ENCODE measurements at places on chromosomes 12 and 14. TPM values are rescaled to one million over a fixed set of nuclear protein-coding genes. Genes with fewer than 3 reads are reported as not detected.
A peak's percentile ranks its signal among the peaks of the same experiment; 100 is the strongest.

DNA sequence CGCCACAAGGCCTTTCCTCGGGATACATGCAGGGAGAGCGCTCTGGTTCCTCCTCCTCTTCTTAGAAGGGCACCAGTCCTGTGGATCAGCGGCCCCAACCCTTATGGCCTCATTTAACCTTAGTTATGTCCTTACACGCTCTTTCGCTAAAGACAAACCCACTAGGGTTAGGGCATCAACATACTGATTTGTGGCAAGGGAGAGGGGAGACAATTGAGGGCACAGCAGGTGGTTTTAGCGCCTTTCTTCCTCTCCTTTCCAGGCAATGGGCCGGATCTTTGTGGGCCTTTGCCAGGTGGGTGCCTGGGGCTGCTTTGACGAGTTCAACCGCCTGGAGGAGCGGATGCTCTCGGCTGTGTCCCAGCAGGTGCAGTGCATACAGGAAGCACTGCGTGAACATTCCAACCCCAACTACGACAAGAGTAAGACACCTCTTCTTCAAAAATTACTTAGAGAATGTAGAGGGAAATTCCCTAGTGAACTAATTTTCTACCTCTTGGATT is 43.6 kb downstream of the DYNC1H1 start:
- no peaks in the 10 kb centered on the region for H3K4me1 ChIP-seq
- no peak overlapping the region for H3K4me3 ChIP-seq
- no peak overlapping the region for H3K27ac ChIP-seq

GRCh38 chr12:105209091-105209490 is 26.9 kb downstream of the APPL2 start:
- H3K27ac ChIP-seq, result no peak overlapping the region
- H3K27me3 ChIP-seq, result no peaks in the 10 kb centered on the region
- H3K4me3 ChIP-seq, result no peak overlapping the region
- no peak for DNase-seq
- peaks cover 35% of the 10 kb centered on the region for H3K36me3 ChIP-seq

- H3K27ac ChIP-seq, result no peak overlapping the region
- no peaks in the 10 kb centered on the region for H3K27me3 ChIP-seq
- no peaks in the 10 kb centered on the region for H3K4me1 ChIP-seq
- H3K4me3 ChIP-seq, result no peak overlapping the region
Observed at GRCh38 chr12:16019136-16019535, 108.0 kb downstream of the DERA start.

DNA sequence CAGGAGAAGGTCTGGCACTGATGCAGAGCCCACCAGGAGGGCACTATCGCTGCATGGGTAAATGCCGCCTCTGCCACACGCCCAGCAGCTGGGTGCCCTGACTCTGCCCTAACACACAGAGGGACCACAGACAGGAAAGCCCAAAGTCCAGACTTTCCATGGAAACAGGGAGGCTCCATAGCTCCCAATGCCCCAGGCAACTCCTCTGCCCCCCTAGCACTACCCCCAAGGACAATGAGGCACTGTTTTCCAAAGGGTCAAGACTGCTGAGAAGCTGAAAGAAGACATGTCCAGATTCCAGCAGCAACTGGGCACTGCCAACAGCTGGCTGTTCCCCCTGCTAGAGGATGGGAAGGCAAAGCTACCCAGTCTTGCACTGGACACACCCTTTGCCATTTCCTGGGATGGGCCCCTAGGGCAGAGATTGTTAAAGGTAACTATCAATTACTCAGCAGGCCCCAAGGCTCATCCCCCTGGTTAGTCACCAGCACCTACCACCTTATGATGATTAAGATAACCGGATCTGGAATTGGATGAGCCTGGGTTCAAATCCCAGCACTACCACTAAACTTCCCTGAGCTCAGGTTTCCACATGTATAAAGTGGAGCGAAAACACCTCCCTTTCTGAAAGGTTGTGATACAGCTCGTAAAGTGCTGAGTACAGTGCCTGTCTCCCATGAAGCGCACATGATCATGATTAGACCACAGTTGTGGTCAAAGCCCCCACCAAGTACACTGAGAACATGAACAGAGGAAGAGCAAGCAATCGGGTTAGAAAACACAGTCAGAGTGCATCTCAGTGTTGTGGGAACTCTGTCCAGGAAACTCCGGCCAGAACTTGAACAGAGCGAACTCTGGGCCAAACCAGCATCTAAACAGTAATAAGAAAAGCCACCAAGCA is 3.3 kb downstream of the PXN start:
- no peaks in the 10 kb centered on the region for H3K27me3 ChIP-seq
- no peak overlapping the region for H3K4me3 ChIP-seq
- peak overlapping the region; percentile 96 for H3K27ac ChIP-seq
- H3K4me1 ChIP-seq, result peaks cover 63% of the 10 kb centered on the region

DNA sequence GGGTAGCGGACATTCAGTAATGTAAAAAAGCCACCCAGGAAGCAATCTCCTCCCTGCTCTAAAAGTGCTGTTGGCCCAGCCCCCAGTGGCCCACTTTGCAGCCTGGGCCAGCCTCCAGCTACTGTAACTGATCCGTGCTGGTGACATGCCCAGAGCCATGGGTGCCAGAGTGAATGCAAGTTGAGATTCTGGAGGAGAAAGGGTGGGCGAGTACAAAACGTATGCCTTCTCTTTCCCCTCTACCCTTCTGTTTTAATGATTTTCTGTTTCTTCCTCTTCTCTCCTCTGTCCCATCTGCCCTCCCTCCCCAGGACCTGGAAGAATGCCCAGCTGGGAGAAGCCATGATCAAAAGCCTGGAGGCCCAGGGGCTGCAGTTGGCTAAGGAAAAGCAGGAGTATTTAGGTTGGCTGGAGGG is 16.9 kb downstream of the PLEKHD1 start:
- peaks cover 33% of the 10 kb centered on the region for H3K4me1 ChIP-seq
- H3K36me3 ChIP-seq, result no peaks in the 10 kb centered on the region
- H3K27me3 ChIP-seq, result no peaks in the 10 kb centered on the region
- peak; percentile 91 for DNase-seq
- H3K27ac ChIP-seq, result no peak overlapping the region

GRCh38 chr12:51847643-51848325 is 734 bp downstream of the FIGNL2 start:
- H3K4me1 ChIP-seq, result peaks cover 37% of the 10 kb centered on the region
- peak overlapping the region; percentile 15 for H3K27ac ChIP-seq
- no peak for DNase-seq
- H3K4me3 ChIP-seq, result peak overlapping the region; percentile 17
- H3K36me3 ChIP-seq, result no peaks in the 10 kb centered on the region

- no peak for DNase-seq
- H3K36me3 ChIP-seq, result no peaks in the 10 kb centered on the region
Observed at GRCh38 chr12:130658145-130658911, 57.8 kb downstream of the RIMBP2 start.

Gene ACSS3
- total RNA-seq, result 32.5 TPM

- H3K27ac ChIP-seq, result no peak overlapping the region
- DNase-seq, result peak; percentile 26
- H3K4me1 ChIP-seq, result no peaks in the 10 kb centered on the region
- H3K4me3 ChIP-seq, result no peak overlapping the region
- H3K36me3 ChIP-seq, result no peaks in the 10 kb centered on the region
- no peaks in the 10 kb centered on the region for H3K27me3 ChIP-seq
Observed at GRCh38 chr14:71907793-71908515, 24.3 kb upstream of the RGS6 start.

DNA sequence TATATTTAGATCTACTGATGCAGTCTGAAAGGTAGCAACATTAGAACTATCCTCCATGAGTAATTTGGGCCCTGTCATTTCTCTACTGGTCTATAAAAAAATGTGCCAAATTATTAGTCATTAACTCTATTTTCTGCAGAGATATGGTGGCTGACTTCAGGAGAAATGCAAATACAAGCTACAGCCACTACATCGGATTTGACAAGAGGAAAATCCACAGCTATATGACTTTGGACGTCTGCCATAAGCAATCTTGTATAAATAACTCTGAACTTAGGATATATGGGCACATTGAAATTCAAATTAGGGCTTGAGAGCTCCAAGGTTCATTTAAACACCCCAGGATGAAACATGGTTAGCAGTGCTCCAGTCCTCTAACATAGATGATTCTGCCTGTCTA is 983.0 kb upstream of the LRFN5 start:
- no peak overlapping the region for H3K27ac ChIP-seq
- no peak for DNase-seq
- H3K4me3 ChIP-seq, result no peak overlapping the region
- H3K36me3 ChIP-seq, result no peaks in the 10 kb centered on the region
- no peaks in the 10 kb centered on the region for H3K27me3 ChIP-seq

DNA sequence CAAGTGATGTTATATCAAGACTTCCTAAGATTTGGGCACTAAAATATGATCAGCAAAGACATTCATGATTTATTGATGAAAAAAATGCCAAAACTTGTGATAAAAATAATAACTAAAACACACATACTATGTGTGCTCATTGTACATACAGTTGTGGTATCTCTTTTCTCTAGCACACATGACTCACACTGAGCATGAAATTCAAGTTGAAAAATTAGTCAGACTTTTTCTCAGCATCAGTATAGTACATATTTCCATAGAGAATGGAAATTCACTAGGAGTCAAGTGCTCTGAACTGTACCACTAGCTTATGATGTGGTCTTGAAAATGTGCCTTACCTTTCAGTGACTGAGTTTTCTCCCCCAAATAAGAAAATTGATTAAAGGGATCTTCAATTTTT is 471.8 kb upstream of the FLRT2 start:
- H3K36me3 ChIP-seq, result no peaks in the 10 kb centered on the region
- no peak for DNase-seq
- no peak overlapping the region for H3K4me3 ChIP-seq

DNA sequence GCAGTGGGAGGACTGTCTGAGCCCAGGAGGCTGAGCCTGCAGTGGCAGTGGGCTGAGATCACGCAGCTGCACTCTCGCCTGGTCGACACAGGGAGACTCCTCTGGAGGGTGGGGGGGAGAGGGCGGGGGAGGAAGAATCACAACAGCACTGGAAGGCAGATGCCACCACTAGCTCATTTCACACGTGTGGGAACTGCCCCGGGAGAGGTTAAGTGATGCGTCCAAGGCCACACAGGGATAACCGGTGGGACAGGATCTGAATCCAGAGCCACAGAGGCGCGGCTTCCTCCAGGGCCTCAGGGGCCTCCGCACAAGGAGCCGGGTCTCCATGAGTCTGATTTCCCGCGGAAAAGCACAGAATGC is 20.8 kb downstream of the STX2 start:
- no peaks in the 10 kb centered on the region for H3K4me1 ChIP-seq
- DNase-seq, result no peak
- no peaks in the 10 kb centered on the region for H3K27me3 ChIP-seq
- no peaks in the 10 kb centered on the region for H3K36me3 ChIP-seq
- no peak overlapping the region for H3K4me3 ChIP-seq

DNA sequence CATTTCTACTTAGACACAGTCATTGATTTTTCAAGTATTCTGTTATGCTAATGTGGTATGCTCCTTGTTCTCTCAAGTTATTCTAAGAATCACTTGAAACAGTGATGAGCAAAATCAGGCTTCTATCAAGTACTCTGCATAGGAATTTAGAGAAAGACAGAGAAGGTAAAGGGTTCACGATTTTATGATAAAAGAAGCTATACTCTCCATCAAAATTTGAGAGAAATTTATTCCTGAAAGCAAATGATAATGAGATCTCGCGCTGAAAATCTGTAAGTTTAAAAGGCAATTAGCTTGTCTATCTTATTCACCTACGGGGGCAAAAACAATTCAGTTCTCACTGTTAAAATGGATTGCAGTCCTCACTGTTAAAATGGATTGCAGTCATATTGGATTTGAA is 1404.3 kb upstream of the FLRT2 start:
- no peaks in the 10 kb centered on the region for H3K27me3 ChIP-seq
- no peaks in the 10 kb centered on the region for H3K4me1 ChIP-seq
- DNase-seq, result no peak
- H3K27ac ChIP-seq, result no peak overlapping the region
- H3K36me3 ChIP-seq, result no peaks in the 10 kb centered on the region

DNA sequence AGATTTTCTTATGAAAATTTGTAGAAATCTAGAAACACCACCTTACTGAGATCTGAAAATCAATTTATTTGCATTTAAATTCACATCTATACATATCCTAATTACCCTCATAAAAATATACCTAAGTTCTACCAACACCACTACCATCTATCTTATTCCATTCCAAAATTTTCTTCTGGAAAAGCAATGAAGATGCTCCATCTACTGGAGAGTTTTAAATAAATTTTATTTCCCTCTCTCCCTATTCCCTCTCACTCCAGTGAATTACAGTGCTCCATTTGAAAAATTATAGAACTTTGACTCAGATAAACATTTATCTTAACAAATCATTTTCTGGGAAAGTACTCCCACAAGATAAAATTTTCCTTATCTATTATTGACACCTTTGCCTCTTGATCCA is 2.3 kb upstream of the C14orf39 start:
- no peaks in the 10 kb centered on the region for H3K36me3 ChIP-seq
- H3K27me3 ChIP-seq, result peaks cover 14% of the 10 kb centered on the region
- DNase-seq, result no peak
- H3K27ac ChIP-seq, result no peak overlapping the region
- H3K4me3 ChIP-seq, result no peak overlapping the region
- H3K4me1 ChIP-seq, result peaks cover 8% of the 10 kb centered on the region

GRCh38 chr12:94670075-94670474 is 19.7 kb upstream of the TMCC3 start:
- H3K4me1 ChIP-seq, result peaks cover 7% of the 10 kb centered on the region
- H3K36me3 ChIP-seq, result no peaks in the 10 kb centered on the region
- DNase-seq, result no peak
- no peak overlapping the region for H3K4me3 ChIP-seq

GRCh38 chr14:65462411-65462810 is 49.9 kb downstream of the FUT8 start:
- H3K27me3 ChIP-seq, result no peaks in the 10 kb centered on the region
- no peak overlapping the region for H3K27ac ChIP-seq
- no peak for DNase-seq
- H3K4me3 ChIP-seq, result no peak overlapping the region

- DNase-seq, result peak; percentile 77
- peaks cover 52% of the 10 kb centered on the region for H3K36me3 ChIP-seq
- H3K27me3 ChIP-seq, result no peaks in the 10 kb centered on the region
- no peak overlapping the region for H3K4me3 ChIP-seq
- H3K27ac ChIP-seq, result peak overlapping the region; percentile 18
Observed at GRCh38 chr12:118046430-118046829, 14.5 kb downstream of the WSB2 start.

Gene TAS2R42
- total RNA-seq, result not detected

DNA sequence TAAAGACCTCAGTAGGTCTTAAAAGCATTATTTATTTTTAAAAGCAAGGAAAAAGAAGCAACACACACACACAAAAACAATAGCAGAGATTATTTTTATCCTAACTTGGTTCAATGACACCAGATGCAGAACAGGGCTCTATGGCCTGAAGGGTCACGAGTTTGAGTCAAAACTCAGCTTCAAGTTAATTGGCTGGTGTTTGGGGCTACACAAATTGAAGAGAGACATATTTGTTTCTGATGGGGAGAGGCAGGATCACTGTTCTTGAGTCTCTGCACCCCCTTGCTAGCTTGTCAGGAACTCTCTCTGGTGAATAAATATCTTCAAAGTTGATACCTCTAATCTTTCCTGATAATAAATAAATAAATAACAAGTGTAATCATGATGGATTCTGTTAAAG is 466.1 kb downstream of the PRKD1 start:
- H3K4me3 ChIP-seq, result no peak overlapping the region
- H3K4me1 ChIP-seq, result no peaks in the 10 kb centered on the region
- no peak for DNase-seq

All from thyroid gland (tissue), 4 donors.